Activated naive CD4-positive, alpha-beta T cell (primary cell): ENCODE measurements at places on chromosomes 2 and 18.

DNA sequence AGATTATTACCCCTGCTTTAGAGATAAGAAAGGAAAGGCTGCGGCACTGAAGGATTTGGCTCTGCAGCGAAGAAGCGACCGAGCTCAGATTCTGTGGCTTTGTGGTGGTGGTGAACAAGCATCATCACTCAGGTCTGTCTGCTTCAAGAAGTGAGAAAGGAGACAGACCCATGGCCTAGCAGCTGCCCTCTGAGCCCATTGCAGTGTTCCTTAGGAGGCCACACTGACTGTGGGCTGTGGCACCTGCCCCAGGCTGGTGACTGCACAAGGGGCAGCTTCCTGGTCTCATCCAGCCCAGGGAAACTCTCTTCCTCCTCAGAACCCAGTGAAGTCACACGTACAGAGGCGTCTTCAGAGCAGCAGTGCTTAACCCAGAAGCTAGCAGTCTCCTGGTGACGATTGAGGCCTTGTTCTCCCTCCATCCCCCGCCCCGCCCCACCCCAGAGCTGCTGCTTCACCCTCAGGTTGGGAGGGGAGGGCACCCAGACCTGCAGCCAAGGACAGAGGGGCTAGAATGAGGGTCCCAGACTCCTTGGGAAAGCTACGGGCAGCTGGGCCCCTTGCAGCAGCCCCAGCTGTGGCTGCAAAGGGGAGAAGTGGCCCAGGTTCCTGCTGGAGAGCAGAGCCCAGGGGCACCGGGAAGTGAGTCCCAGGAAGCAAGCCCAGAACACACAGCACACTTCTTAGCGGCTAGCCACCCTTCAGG is 22.2 kb downstream of the BIN1 start:
- DNase-seq = no peak

DNA sequence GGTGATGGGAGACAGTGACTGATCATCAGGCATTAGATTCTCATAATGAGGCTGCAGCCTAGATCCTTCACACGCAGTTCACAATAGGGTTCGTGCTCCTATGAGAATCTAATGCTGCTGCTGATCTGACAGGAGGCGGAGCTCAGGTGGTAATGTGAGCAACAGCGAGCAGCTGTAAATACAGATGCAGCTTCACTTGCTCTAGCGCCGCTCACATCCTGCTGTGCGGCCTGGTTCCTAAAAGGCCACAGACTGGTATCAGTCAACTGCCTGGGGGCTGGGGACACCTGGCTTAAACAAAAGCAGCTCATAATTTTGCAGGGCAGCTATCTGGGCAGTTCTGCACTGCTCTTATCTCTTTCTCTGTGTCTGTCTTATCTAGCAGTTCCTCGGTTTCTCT is 20.4 kb upstream of the CD226 start:
- DNase-seq = peak; percentile 48

- DNase-seq = no peak
Observed at GRCh38 chr18:58513615-58514335, 115.1 kb downstream of the ALPK2 start.

- DNase-seq = no peak
Observed at GRCh38 chr18:8657873-8658470, 47.4 kb upstream of the MTCL1 start.

DNA sequence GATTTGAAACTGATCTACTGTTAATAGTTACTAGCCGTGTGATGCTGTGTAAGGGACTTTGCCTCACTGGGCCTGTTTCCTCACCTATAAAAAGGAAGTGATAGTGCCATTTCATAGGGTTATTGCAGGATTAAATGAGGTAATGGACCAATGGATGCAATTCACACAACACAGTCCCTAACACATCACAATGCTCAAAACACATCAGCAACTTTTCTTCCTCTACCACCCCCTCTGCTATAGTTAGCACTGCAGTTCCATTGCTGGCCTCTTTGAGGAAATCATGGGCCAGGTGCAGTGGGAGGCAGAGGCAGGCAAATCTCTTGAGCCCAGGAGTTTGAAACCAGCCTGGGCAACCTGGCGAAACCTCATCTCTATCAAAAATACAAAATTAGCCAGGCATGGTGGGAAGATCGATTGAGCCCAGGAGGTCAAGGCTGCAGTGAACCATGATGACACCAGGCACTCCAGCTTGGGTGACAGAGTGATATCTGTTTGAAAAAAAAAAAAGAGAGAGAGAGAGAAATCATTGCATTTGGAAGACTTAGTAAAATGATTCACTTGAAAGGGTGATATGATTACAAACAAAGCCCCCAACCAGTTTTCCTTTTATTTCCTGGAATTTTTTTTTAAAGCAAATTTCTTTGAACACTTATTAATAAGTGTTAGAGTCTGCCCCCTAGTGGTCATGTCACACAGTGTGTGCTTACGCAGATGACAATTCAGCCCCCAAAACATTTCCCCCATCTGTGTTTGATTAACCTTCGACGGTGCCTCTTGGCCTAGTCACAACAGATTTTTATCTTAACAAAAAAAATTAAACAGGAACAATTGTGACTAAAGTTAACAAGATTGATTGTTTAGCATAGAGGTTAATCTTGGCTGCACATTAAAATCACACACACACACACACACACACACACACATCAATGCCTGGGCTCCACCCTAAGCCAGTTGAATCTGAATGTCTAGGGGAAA is 88.6 kb upstream of the BCL11A start:
- no peak for DNase-seq

DNA sequence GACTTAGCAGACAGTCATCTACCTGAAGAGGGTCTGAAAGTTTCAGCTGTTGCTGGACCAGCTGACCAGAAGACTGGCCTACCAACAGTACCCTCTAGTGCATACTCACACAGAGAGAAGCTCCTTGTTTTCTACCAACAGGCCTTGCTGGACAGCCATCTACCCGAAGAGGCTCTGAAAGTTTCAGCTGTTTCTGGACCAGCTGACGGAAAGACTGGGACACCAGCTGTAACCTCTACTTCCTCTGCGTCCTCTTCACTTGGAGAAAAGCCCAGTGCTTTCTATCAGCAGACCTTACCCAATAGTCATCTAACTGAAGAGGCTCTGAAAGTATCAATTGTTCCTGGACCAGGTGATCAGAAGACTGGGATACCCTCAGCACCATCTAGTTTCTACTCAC is 63.2 kb downstream of the ALMS1 start:
- DNase-seq = no peak

GRCh38 chr2:42340045-42340937 is 20.7 kb downstream of the COX7A2L start:
- DNase-seq = no peak

DNA sequence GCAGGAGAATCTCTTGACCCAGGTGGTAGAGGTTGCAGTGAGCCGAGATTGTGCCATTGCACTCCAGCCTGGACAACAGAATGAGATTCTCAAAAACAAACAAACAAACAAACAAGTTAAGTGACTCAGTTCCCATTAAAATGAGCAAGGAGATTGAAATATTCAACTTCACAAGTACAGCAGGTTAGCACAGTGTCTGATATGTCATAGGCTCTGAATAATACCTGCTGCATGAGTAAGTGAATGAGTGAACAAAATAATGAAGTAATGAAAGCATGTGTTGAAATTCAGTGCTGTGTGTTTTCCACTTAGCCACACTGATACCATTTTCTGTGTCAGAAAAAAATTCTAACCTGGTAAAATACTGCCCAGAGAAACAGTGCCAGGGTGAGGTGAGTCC is 41.9 kb upstream of the SETBP1 start:
- DNase-seq = no peak

DNA sequence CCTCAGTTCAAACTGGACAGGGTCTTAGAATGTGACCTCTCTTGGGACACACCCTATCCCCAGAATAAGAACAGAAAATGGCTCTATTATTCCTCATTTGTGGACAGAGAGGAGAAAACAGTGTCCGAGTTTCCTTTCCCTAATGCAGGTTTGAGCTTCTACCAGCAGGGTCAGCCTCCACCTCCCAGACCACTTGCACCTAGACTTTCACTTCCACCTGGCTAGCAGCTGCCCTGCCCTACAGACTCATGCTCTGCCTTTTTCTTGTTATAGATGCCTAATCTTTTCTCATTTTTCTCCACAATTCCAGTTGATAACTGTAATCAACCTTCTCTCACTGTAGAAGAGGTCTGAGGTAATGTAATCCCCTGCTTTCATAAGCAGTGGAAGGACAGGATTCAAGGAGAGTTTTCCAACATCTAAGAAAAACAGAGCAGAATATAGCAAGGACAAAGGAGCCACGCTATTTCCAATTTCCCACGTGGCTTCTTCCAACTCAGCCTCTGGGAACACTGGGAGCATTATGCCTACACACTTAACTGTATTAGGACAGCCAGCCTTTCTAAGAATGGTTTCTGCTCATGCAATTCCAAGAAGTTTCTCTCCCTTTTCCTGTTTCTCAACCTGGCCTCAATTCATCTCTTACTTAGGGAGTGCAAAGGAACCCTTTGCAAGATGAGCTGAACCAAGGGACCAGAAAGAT is 239.8 kb downstream of the BCL11A start:
- DNase-seq = no peak
